ENCODE measurements at places on chromosomes 3 and 15.
A peak's percentile ranks its signal among the peaks of the same experiment; 100 is the strongest.

- no peak for DNase-seq
Observed at GRCh38 chr15:78083186-78083585, 5.7 kb upstream of the TBC1D2B start.

GRCh38 chr3:53938645-53939044, 47.0 kb upstream of the SELENOK start:
- peak; percentile 2 for DNase-seq

- no peak for DNase-seq
Observed at GRCh38 chr3:23390446-23390845, 187.3 kb downstream of the UBE2E2 start.

DNA sequence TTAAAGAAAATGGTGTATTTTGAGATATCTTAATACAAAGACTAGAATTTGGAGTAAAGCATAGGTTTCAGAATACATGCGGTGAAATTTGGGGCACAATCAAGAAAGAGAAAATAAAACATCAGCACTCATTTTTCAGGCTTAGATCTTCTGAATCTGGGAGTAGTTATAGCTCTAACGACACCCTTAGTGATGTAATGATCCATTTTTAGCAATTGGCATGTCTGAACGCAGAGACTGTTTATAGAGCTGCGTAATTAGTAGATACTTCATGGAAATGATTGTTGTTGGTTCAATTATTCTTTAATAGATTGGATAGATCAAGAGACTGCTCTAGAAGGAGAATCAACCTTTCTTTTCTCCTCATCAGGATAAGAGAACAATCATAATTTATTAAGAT, 47.5 kb upstream of the SNRK start:
- DNase-seq = no peak

GRCh38 chr3:126459111-126459762, 16.5 kb downstream of the ZXDC start:
- no peak for DNase-seq

GRCh38 chr3:28575100-28575745, 226.6 kb upstream of the AZI2 start:
- DNase-seq = no peak

DNA sequence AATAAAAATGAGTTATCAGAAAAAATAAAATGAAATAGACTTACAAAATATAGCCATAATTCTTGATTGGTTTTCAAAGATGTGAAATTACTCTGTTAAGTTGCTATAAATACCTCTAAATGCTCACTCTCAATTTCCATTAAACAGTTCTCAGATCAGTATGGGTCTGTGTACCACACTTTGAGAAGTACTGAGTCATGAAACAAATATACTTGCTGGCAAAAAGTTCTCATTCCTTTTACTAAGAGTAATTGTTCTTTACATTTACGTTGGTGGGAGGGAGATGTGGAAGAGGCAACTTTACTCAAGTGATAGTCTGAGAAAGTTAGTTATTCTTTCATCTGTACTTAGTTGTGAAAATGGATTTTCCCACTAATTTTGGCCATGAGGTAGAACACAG, 96.3 kb downstream of the ZNF385D start:
- no peak for DNase-seq

DNA sequence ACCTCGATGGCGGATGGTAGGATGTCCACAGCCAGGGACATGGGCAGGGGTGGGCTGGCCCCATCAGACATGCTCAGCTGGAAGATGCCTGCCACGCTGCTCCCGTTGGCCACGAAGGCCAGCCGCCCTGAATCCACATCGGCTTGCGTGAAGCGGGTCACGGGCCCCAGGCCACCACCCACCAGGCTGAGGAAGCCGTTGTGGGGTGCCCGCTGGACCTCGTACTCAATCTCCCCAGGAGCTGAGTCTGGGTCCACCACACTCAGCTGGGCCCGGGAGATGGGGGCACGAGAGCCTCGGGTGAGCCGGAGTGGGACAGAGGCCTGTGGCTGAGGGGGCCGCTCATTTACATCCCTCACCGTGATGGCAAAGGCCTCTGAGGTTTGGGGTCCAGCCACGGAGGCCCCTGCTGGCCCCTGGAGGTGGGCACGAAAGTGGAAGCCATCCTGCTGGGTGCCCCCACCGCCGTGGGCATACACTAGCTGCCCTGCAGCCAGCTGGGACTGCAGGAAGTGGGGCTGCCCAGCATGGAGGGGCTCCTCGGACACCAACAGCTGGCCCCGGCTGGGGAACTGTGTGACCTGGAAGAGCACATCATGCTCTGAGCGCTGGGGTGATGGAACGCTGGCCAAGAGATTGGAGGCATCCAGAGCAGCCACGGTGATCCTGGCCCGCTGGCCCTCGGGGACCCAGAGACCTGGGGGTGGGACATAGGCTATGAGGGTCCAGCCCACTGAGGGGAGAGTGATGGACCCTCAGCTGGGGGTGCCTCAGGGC, 29.2 kb downstream of the SNX33 start:
- no peak for DNase-seq

- no peak for DNase-seq
Observed at GRCh38 chr3:177396733-177397132, 199.5 kb upstream of the TBL1XR1 start.

- DNase-seq = no peak
Observed at GRCh38 chr3:104870276-104870675, 496.4 kb upstream of the ALCAM start.

DNA sequence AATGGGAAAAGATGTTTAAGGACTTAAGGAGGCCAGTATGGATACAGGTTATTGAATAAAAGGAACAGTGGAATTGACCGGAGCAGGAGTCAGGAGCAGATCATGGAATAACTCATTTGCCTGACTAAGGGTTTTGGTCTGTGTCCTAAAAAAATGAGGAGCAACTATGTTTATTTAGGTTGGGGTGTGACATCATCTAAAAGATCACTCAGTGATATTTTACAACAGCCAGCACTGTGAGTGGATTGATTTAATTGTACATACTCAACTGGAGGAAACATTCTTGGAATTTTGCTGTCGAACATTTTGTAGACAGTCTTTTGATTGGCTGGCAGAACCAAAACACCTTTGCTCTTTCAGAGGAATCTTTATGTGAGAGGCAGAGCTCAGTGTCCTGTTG, 348.6 kb upstream of the CDIN1 start:
- no peak for DNase-seq

- DNase-seq = no peak
Observed at GRCh38 chr15:99486371-99487336, 79.1 kb upstream of the MEF2A start.

GRCh38 chr3:188106887-188107830, 46.8 kb upstream of the LPP start:
- no peak for DNase-seq

GRCh38 chr15:31806106-31806505, 224.2 kb upstream of the CHRNA7 start:
- DNase-seq = no peak

GRCh38 chr3:177109688-177110330, 87.5 kb downstream of the TBL1XR1 start:
- no peak for DNase-seq

- no peak for DNase-seq
Observed at GRCh38 chr3:175082631-175083030, 223.5 kb downstream of the NAALADL2 start.

DNA sequence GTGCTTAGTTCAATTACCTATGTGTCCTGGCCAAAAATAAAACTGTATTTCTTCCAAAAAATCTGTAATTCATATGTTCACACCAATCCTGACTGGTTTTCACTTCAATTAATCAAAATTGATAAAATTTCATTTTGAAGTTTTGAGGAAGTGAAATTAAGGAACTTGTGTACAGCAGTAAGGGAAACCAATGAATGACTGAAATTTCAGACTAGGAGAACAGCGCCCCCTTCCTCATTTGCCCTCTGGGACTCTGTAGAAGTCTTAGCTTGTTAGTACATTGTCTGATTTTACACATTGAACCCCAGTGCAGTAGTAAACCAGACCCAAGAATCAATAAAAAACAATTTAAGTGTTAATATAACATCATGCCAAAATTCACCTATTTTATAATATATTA, 495.3 kb upstream of the AGTR1 start:
- no peak for DNase-seq

DNA sequence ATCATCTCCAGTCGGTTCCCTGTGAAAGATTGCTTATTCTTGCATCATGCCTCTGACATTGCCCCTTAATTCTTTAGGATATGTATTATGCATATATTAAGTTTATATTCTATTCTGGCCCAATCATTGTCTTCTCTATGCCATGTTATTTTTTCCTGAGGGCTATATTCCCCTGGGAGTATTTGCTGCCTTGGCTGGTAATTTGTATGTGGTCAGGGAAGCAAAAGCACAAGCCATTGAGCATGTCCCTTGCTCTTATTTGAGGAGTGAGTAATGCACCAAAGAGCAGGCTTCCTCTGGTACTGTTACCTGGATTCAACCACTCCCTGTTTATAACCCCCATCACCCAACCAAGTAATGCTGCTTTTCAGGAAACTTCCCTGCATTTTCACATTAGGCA, 36.3 kb downstream of the STAC start:
- DNase-seq = no peak

GRCh38 chr15:74182131-74182530, 8.6 kb downstream of the ISLR start:
- no peak for DNase-seq

DNA sequence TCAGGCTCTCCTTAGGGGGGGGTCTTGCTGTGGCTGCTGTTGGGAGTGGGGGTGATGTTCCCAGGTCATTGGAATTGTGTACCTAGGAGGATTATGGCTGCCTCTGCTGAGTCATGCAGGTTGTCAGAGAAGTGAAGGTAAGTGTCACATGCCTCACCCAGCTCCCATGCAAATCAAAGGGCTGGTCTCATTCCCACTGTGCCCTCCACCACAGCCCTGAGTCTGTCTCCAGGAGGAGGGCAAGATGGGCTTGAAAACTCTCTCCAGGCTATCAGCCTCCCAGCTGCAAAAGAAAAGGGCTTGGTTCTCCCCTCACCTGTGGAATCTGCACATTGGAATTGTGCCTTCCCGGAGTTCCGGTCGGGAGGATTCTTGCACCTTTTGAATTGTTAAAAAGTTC, 580.5 kb downstream of the NSUN3 start:
- no peak for DNase-seq

- DNase-seq = no peak
Observed at GRCh38 chr3:87025661-87026645, 35.0 kb upstream of the VGLL3 start.

DNA sequence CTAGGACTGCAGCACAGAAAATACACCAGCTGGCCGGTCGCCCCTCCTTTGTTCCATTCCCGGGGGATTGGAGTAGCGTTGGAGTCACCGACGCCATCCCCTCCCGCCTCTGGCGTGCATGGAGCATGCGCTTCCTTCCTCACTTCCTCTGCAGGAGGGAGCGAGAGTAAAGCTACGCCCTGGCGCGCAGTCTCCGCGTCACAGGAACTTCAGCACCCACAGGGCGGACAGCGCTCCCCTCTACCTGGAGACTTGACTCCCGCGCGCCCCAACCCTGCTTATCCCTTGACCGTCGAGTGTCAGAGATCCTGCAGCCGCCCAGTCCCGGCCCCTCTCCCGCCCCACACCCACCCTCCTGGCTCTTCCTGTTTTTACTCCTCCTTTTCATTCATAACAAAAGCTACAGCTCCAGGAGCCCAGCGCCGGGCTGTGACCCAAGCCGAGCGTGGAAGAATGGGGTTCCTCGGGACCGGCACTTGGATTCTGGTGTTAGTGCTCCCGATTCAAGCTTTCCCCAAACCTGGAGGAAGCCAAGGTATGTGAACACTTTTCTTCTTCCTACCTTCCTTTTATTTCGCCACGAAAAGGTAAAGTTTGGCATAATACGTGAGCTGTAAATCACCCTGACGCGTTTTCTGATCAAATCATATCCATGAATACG, at the start of gene SCG3:
Gene SCG3, plus strand, starts transcription at position 201 of the 661 bp plus-strand sequence. Its CDS starts 253 bp downstream, at position 454.
- DNase-seq = peak; percentile 47

DNA sequence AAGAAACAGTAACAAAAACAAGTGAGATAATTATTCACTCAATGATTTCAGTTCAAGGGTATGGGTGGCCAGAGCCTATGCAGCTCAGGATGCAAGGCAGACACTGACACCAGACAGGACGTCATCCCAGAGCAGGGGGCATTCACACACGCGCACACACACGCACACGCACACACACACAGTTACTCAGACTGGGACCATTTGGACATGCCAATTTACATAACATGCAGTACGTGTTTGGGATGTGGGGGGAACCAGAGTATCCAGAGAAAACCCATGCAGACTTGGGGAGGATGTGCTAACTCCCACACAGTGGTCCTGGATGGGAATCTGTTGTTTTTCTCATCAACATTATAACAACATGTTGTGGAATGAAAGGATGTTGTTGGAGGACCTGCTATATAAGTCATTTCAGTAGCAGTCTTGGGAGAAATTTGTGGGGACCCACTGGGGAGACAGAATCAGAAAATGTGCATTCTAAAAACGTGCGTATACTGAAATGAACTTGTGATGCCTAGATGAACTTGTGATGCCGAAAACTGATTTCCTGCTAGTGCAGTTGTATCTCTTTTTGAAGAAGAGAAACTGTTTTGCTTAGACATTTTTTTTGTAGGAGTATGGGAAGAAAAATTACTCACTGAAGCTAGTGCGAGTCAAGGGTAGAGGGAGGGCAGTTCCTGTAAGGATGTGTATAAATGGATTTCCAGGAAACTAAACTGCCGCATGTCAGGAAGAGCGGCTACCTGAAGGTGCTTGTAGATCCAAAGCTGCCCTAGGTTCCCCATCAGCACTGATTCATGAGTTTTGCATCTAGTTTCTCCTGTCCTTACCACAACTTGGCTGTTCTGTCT, 25.2 kb downstream of the CD200 start:
- DNase-seq = no peak

DNA sequence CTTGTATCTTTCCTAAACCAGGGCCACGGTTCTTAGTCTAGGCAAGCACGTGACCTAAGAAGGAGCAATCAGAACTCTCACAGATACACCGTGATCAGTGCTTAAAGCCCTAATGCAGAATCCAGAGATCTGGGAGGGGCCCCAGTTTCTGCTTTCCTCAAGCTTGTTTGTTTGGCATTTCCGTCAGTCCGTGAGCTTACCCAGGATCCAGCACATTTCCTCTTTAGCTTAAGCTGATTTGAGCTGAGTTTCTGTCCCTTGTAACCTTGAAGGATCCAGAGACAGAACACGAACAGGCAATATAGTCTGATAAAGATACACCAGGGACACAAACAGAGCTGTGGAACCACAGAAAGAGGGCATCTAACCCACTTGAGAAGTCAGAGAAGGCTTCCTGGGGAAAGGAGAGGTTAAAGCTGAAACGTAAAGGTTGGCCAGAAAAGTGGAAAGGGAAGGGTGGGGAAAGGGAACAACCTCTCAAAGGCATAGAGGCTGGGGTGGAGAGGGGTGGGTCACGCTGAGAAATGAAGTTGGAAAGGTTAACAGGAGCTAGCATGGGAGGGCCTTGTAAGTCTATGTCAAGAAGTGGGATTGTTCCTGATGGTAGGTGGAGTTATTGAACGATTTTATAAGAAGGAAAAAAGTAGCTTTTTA, 42.1 kb upstream of the RARB start:
- no peak for DNase-seq

- DNase-seq = no peak
Observed at GRCh38 chr15:64678126-64678819, 97.1 kb downstream of the RBPMS2 start.

GRCh38 chr15:55694652-55695150, 48.3 kb downstream of the PRTG start:
- DNase-seq = no peak

GRCh38 chr3:126033051-126033745, 50.7 kb downstream of the SLC41A3 start:
- no peak for DNase-seq
